ENCODE measurements at places on chromosomes 1 and 21. TPM values are rescaled to one million over a fixed set of nuclear protein-coding genes. Genes with fewer than 3 reads are reported as not detected.

GRCh38 chr1:109912873-109913272, 2.2 kb downstream of the CSF1 start:
- no peak for DNase-seq

DNA sequence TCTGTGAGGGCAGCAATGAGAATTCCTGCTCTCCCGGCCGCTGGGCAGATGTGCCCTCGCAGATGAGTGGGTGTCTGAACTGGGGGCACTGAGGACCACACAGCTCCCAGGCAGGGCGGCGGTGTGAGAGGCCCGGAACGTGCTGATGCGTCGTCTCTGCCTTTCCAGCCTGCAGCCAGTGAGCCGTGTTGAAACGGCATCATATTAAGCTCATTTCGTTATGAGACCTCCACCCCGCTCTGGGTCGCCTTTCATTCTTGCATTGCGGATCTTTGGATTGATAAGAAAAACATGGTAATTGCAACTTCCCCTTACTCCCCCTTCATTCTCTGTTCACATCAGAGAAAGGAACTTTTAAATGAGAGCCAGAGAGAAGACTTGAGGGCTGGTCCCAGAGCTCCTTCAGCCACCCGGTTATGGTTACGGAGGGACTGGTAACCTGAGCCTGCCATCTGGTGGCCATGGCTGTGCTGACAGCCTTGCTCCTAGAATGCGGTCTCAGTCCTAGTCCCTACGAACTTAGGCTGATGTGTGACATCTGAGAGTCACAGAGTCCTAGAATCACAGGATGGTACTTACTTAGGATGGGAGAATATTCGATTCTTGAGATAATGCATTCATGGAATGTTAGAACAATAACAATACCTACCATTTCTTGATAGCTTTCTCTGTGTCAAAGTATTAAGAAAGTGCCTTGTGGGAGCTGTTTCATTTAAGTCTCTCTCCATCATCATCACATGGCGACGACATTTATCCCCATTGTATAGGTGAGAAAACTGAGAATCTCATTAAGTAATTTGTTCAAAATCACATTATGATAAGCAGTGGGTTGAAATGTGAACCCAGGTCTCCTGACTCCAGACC, 271.0 kb downstream of the TRABD2B start:
- peak; percentile 55 for DNase-seq

Gene SLX9
- total RNA-seq = 54.7 TPM

DNA sequence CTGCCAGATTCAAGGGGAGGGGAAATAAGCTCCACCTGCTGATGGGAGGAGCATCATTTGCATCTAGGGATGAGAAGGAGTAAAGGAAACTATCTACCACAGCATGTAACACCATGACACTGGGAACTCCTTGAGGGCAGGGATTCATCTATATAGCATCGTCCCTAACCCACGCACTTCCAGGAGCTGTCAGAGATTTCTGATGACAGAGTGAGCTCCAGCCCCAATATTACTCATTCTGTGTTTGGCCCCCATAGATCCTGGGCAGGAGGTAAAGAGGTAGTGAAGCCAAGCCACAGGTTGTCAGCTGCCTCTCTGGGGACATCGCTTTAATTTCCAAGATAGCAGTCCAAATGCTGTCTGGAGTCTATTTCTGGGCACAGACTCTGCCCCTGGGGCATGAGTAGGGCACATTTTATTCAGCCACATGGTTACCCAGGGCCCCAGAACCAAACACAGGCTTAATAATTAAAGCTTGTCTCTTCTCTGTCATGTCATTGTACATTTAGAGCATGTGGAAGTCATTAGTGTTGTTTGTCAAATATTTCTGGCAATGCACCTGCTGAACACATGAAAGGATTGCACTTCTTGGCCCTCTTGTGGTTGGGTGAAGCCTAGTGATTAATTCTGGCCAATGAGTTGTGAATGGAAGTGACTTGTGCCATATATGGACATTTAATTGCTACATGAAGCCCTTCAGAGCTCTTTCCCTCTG, 105.9 kb upstream of the POU3F1 start:
- DNase-seq = no peak

Gene ZBTB8OS
- 46.6 TPM for total RNA-seq

Gene OR10J1
- not detected for total RNA-seq

Gene LCK
- 1.1 TPM for total RNA-seq

GRCh38 chr1:28148880-28149195, 27.7 kb downstream of the PTAFR start:
- no peak for DNase-seq

Gene OMA1
- total RNA-seq = 17.2 TPM

DNA sequence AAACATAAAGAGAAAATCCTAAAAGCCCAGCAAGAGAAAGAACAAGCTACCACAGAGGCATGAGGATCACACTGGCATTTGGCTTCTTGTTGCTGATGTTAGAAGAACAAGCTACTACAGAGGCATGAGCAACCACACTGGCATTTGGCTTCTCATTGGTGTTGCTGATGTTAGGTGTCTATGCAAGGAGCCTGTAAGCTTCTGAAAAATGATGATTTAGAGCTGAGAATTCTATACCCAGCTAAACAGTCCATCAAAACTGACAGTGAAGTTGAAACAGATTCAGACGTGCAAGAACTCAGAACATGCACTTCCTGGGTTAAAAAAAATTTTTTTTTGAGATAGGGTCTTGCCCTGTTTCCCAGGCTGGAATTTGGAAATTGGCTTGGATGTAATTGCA, 37.8 kb upstream of the ADARB1 start:
- no peak for DNase-seq

Gene GBP4
- 0.14 TPM for total RNA-seq

DNA sequence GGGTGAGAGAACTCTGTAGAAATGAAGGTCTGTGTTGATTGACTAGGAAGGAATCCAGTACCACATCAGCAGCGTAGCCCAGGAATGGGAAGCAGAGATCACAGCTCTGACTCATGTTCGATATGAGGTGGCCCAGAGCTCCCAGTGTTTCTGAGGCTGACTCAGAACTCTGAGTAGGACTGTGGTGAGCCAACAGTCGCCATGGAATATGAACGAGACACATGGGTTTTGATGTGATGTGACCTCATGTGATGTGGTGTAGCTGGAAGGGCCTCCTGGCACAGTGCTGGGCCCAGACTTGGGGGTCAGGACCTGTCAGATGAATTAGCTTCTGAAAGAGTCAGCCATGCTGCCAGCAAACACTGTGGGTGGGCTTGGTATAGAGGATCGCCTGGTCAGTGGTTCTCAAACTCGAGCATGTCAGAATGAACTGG, 237.0 kb downstream of the MRPL39 start:
- DNase-seq = peak; percentile 96

GRCh38 chr21:26116456-26117011, 54.0 kb downstream of the APP start:
- DNase-seq = no peak

DNA sequence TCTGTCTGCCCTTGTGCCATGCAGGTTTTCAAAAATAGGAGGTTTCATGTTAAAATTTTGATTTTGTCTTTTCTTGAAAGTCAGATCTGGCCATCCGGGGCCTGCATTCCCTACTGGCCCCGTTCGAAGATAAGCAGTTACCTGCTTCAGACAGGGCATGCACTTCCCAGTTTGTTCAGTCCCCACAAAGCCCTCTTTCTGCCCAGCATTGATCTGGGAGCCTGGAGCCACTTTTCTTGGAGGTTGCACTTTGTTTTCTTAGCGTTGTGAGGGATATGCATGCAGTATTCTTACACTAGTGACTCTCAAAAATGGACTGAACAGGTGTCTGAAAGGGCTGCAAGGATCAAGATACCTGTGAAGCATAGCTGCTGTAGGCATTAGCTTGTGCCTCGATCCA, 11.5 kb downstream of the MOV10 start:
- no peak for DNase-seq

- no peak for DNase-seq
Measured at GRCh38 chr21:14545906-14546480, at the start of gene SAMSN1. Gene SAMSN1, minus strand, starts transcription at chr21:14546315. Its CDS starts 54 bp downstream, at chr21:14546261.

Gene TOR1AIP1
- total RNA-seq = 46.5 TPM

Gene HIVEP3
- total RNA-seq = 0.71 TPM

Gene ESRRG
- 0.07 TPM for total RNA-seq

DNA sequence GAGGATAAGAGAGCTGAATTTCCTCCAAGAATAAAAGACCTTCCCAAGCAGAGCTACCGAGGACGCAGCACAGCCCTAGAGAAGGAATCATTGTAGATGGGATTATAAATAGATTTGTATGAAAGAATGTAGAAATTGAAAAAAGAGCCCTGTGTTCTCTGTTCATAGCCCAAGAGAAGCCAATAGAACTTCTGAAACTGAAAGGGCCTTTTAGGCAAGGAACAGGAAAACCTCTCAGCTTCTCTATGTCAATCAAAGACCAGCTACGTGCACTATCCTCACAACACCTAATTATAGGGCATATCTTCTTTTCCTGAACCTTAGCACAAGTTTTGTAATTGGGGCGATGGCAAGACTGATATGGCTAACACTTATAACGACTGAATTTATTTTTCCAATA, 192.4 kb upstream of the RNPC3 start:
- no peak for DNase-seq

Gene UBASH3A
- total RNA-seq = not detected

Data from foreskin keratinocyte (primary cell).